Retina (tissue), 1 donor: ENCODE measurements at places on chromosomes 11 and 22.

DNA sequence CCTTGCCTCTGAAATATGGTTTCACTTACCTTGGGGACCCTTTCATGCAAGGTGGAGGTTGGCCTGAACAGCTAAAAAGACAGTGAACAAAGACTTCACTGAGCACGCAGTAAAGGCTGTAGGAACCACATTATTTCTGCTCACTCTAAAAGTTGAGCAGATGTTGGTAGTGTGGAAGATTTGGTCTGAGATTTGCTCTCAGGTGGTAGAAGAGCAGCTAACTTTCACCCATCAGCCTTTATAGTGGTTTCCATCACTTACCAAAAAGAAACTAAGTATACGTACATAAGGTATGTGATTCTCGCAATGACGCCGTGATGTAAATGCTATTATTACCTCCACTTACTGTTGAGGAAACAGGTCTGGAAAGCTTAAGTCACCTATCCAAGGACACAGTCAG, 47.3 kb downstream of the PRR5L start:
- DNase-seq, result no peak

DNA sequence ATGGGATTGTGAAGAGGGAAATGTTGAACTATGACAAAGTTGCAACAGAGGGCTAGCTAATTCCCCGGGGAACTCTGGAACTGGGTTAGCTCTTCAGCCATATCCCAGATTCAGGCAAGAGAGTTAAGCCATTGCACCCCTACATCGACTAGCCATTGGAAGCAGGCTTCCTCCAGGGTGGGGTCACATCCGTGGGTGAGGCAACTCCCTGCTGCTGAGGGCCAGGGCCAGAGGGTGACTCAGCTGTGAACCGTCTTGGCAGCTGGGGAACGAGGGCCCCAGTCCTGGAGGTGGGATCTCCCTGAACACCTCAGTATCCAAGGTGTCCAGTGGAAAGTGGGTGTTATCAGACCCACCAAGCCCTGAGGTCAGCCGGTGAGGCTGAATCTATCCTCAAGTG, 41.1 kb downstream of the RPS6KA4 start:
- no peak for DNase-seq

- DNase-seq, result no peak
Observed at GRCh38 chr11:102036757-102037156, 10.5 kb upstream of the CFAP300 start.

DNA sequence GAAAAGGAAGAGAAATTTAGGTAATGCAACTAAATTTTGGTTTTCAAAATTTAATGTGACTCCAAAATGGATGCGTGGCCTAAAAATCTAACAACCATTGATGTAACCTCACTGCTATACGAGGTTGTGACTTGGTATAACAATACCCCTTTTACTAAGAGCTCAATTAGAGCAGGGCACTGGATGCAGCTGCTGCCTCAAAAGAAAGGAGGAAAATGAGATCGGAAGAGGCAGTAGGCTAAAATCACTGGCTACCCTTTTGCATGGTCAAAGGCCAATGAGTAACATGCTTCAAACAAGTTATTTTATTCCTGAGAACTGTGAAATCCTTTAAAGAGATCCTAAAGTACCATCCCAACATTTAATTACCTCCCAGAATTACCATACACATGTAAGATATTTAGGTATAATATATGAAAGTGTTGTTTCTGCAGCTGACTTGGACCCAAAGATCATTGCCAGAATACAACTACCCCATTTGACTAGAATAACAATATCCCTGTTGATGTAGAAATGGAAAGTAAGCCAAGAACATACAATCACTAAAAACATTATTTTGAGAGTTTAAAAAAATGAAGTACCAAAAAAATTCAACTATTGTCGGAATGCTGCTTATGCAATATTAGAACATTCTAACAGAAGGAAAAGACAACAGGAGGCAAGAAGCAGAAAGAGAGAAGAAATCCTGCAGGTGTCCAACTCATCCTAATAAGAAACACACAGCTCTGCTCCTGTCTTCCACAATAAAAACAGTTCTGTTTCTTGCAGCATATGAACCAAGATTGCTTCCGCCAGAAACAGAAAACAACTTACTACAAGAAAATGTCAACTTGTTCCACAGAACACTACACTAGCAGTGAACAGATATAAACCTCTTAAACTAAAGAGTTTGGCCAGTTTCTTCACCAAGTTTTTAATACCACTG, 15.0 kb downstream of the SIK3 start:
- DNase-seq, result no peak

DNA sequence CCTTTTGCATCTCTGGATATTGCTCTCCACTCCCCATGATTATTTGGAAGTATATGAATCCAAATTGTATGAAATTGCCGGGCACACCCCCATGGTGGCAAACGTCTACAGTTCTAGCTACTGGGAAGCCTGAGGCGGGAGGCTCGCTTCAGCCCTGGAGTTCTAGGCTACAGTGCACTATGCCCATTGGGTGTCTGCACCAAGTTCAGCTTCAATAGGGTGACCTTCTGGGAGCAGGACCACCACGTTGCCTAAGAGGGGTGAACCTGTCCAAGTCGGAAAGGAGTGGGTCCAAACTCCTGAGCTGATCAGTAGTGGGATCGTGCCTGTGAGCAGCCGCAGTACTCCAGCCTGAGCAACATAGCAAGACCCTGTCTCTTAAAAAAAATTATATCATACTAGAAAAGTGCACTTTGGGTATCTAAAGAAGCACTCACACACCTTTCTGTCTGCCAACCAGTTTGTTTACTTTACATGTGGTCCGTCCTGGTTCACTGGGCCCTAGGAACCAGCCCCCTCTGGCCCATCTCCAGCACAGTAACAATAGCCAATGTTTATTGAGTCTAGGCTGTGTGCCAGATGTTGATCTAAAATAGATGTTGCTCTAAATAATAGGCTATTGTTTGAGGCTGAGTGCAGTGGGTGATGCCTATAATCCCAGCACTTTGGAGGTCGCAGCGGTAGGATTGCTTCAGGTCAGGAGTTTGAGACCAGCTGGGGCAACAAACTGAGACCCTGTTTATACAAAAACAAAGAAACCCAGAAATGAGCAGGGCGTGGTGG, 16.4 kb upstream of the KAT5 start:
- no peak for DNase-seq
